ENCODE measurements at places on chromosomes 4 and X.

DNA sequence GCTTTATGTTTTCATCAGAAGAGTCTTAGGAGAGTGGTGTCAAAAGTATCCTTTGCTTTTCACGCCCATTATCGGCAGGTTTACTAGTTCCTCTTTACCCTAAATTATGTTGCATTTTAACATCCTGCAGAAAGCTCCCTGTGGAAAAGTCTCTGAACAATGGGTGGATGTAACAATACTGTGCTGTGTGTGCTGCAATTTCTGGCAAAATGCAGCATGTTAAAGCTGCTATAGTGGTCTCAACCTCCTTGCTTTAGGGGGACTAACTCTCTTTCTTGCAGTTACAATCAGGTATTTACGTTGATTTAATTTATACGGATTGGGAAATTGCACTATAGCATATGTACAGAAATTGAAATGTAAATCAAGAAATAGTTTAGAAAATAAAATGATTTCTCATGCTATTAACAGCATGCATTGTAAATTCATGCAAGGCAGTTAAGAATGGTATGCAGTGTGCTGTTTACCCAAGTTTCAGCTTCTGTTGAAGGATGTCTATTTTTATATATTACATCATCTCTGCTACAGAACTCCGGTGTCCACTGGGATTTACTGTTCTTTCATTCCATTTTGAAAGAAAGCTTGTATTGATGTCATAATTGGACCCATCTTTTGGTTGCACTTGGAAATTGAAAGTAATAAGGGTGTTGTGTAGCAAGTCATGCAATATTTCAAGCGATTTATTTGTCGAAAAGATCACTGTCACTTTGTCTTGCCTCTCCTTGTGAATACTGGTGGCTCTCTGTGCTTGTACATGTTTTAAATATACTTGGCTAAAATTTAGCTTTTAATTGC, 145.7 kb downstream of the RAPGEF2 start:
- no peak for DNase-seq

GRCh38 chr4:139453371-139454110, 380 bp upstream of the RAB33B start:
- peak; percentile 90 for DNase-seq

- DNase-seq = no peak
Observed at GRCh38 chr4:139060591-139060990, 45.0 kb downstream of the NOCT start.

DNA sequence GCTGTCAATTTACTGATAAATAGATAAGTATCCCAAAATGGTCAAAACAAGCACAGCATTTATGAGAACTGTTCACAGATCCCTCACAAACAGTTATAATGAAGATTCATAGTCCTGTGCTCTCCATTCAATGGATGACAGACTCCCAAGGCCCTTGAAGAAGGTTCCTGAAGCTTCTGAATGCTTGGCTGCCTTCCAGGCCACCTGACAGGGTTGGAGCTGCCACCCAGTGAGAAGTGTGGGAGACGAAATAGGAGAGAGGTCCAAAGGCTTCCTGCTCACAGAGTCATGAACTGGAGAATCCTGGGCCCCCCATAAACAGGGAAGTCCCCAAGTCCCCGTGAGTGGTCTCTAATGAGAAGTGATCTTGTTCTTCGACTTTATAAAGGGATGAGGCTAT, 26.0 kb upstream of the ANXA3 start:
- no peak for DNase-seq

DNA sequence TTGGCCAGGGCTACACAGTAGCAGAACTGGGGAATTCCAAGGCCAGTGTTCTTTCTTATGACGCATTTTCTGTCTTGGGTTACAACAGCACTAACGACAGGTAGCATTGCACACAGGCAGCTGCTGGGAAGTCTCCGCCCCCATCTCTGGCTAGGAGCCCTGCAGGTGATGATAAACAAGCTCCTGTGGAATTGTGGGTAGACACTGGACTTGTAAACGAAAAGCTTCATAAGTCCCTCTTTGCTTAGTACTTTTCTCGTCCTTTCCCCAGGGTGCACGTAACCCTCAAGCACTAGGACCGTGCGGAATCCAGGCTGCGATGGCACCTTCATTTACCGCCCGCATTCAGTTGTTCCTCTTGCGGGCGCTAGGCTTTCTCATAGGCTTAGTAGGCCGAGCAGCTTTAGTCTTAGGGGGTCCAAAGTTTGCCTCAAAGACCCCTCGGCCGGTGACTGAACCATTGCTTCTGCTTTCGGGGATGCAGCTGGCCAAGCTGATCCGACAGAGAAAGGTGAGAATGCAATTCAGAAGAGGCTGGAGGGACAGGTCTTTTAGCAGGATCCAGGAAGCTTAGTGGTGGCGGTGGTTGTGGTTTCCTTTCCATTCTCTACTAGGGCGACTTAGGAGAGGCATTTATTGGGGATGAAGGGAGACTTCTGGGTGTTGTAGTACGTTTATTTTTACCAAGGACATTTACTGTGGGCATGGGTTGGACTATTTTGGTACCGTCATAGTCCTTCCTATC, at the start of gene FAAH2:
Gene FAAH2, plus strand, starts transcription at position 200 of the 745 bp plus-strand sequence. Its CDS starts 120 bp downstream, at position 320.
- DNase-seq = no peak

DNA sequence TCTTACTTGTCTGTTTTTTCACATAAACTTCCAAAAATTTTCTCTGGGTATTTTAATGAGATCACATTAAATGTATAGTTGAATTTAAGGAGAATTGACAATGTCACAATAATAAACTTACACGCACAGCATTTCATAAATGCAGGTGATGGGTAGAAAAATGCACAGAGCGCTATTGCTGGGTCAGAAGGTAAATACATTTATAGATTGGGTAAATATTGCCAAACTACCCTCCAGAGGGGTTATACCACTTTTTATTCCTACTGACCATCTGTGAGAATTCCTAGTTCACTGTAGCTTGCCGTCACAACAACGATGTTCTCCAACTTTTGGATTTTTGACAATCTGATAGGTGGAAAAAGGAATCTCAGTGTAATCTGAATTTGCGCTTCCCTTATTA, 34.6 kb downstream of the ANXA5 start:
- no peak for DNase-seq

DNA sequence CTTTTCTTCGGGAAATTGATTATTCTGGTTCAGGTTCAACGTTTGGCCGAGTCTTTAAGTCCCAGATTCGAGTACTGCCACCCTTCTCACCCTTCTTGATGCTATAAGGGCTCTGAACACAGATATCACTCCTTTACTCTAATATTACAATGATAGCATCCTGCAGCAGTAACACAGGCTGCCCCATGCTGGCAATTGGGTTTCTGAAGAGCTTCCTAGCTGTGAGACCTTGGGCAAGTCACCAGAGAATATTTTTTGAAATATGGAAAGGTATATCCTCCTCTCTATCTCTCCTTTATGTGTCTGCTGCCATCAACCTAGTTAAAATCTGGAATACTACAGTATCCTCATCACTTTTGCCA, 297 bp upstream of the MTMR8 start:
- no peak for DNase-seq

DNA sequence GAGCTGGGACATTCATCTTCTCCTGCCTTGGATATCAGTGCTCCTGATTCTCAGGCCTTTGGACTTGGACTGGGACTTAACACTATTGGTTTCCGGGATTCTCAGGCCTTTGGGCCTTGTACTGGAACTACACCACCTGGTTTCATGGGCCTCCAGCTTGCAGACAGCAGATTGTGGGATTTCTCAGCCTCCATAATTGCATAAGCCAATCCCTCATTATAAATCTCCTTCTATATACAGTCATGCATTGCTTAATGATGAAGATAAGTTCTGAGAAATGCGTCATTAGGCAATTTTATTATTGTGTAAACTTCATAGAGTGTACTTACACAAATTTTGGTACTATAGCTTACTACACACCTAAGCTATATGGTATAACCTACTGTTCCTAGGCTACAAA, 8.9 kb upstream of the CCNG2 start:
- DNase-seq = no peak

- DNase-seq = no peak
Observed at GRCh38 chr4:151673908-151674520, 86.8 kb downstream of the GATB start.

DNA sequence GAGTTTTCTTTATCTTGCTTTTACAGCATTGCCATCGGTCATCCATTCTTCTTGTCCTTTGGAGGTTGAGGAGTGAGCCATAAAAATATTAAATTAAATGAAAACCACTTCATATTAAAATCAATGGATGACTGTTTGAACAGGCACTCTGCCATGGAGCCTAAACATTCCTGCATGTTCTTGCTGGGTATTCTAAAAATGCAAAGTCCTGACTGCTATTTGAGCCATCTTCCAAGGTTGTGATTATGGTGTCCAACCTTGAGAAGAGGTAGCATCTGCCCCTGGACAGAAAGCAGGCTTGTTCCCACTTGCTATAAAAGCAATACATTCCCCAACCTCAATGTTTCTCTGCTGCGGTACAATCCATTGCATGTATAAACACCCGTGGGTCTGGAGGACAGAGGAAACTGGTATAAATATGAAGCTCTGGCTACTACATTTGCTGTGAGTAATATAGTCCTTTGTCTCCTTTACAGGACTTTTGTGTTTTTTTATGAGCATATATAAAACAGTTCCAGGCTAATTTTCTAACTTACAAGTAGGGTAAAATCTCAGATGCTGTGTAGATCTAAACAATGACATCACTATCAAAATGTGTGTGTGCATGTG, 70.9 kb upstream of the FAT4 start:
- DNase-seq = no peak

DNA sequence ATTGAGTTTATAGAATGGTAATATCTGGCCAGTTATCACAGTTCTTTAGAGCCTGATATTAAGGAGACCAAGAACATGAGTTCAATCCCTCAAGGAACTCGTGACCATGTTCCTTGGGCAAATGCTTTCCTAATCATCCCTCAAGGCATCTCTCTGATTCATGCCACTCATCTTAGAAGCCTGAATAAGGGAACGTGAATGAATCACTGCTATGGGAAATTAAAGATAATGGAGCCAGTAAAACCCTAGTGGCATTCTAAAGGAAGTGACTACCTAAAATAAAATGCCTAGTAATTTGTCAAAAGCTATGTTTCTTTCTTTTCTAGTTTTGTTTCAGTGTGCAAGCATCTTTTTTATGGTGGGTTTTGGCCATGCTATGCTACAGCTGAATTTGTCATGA, 1161.3 kb downstream of the C4orf33 start:
- DNase-seq = no peak

DNA sequence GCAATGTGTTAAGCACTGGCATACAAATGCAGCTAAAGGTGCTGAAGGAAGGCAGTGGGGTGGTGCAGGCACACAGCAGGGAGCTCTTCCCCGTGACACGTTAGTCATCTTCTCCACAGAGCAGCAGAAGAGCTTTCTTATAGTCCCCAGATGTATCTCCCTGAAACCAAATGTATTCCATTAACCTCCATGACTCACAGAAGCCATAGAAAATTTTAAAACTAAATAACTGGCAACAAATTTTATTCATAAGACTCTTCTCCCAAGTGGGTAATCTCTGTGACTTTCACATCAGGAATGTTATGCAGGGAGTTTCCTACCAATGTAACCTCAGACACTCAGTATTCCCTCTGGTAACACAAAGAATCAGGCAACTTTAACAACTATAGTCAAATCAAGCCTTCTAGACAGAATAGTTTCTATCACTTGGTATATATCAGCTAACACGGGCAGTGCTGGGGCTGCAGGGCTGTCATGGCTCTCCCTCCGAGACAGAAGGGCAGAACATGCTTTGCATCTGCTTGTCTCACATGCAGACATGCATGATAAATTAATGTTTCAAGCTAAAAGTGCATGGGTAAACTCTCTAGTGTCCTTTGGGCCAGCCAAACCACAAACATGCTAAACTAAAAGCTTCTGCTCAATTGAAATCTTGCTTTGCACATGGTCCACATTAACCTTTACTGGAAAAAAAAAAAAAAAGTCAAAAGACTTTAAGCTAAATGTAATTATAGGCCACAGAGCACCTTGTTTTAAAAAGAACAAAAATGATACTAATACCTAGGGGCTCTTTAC, 28.2 kb downstream of the ANXA5 start:
- no peak for DNase-seq

- no peak for DNase-seq
Observed at GRCh38 chrX:12304261-12304660, 166.0 kb downstream of the FRMPD4 start.

- DNase-seq = no peak
Observed at GRCh38 chr4:11297201-11297600, 131.5 kb downstream of the HS3ST1 start.

- no peak for DNase-seq
Observed at GRCh38 chrX:18351784-18352183, 2.7 kb downstream of the SCML2 start.

DNA sequence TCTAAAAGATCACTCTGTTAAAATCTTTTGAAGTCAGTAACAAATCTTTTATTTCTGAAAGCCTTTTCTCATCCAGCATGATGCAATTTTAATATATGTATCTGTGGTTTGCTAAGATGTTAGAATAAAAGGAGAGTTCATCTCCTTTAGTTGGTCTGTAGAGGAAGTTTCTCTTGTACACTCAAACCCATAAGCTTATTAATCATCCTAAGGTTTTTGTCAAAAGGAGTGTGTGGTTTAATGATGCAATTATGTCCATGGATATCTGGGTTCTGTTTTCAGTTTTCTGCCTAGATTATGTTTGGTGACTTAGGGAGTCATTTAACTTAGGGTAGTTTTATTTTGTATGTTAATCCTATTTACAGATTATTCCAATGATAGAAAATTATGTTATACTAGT, 52.1 kb upstream of the NDST4 start:
- DNase-seq = no peak

GRCh38 chrX:28756647-28757046, 169.4 kb downstream of the IL1RAPL1 start:
- no peak for DNase-seq

DNA sequence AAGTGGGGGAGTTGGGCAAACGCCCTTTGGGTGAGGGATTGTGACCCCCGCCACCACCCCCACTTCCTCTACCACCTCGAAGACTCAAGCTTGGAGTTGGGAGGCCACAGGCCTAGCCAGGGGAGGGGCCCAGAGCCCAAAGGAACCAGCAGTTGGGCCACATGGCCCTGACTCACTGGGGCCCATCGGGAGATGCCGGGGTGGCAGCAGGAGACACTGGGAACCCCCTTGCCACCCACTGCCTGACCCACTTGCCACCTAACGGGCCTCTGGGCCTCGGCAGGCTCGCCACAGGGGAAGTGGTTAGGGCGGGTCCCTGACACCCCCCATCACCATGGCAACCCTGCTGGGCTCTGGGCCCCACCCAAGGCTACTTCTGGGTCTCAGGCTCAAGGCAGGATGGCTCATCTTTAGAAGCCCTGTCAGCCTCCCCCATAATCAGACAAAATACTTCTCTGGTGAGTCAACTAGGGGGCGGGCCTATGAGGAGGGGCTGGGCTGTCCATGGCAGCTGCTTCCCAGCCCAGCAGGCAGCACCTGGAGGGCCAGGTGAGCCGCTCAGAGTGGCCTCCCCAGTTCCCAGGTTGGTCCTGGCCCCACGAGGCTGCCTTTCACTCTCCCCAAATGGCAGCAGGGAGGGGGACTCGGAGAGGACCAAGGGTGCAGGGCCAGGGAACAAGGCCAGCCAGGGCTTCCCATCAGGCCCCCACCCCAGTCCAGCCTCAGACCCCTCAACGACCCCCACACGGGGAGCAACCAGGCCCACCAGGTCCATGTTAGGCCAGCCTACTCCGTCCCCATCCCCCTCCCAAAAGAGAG, 5.6 kb downstream of the FLNA start:
- DNase-seq = peak; percentile 89

DNA sequence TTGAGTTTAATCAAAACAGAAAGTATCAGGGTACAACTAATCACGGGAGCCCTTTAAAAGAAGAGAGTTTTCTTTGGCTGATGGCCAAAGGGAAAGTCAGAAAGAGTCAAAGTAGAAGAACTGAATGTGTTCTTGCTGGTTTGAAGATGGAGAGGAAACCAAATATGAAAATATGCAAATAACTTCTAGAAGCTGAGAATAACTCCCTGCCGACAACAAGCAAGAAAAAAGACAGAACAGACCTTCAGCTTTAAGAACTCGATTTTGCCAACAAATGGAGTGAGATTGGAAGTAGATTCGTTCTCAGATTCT, 903.8 kb downstream of the STIM2 start:
- no peak for DNase-seq
